ENCODE measurements at places on chromosomes 13 and 19. TPM values are rescaled to one million over a fixed set of nuclear protein-coding genes. Genes with fewer than 3 reads are reported as not detected.

GRCh38 chr13:51925865-51926527 is 64.2 kb downstream of the CCDC70 start:
- DNase-seq, result no peak

- DNase-seq, result no peak
Observed at GRCh38 chr19:54616821-54617560, 13.3 kb upstream of the LILRB1 start.

DNA sequence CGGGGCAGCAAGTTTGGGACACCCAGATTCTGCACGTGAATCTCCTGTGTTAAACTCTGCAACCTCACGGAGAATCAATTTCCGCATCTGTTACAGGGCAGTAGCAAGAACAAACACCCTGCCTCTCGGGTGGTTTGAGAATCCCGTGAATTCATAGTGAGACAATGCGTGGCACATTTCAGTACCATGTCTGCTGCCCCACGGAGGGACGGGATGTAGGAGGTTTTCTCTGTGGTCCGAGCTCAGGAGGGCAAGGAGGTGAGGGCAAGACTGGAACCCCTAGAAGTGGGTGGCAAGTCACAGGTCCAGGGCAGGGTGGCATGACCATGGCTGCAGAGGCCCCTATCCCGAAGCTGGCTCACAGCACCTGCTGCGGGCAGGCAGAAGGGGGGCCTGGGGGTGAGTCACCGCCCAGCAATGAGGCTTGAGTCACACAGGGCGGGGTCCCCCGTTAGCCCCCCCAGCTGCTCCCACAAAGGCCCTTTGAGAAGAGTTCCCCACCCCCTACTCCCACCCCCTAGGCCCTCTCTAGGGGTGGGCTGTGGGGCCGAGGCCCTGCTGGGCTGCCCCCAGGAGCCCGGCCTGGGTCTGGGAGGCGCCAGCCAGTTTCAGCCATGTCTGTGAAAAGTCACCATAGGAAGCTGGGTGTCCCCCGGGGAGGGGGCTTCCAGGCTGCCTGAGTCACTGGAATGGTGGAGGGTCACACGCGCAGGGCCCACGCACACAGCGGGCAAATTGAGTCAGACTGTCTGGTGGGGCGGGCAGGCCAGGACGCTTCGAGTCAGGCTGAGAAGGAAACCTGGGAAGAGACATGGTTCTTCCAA is 25.8 kb upstream of the NANOS3 start:
- peak; percentile 87 for DNase-seq

DNA sequence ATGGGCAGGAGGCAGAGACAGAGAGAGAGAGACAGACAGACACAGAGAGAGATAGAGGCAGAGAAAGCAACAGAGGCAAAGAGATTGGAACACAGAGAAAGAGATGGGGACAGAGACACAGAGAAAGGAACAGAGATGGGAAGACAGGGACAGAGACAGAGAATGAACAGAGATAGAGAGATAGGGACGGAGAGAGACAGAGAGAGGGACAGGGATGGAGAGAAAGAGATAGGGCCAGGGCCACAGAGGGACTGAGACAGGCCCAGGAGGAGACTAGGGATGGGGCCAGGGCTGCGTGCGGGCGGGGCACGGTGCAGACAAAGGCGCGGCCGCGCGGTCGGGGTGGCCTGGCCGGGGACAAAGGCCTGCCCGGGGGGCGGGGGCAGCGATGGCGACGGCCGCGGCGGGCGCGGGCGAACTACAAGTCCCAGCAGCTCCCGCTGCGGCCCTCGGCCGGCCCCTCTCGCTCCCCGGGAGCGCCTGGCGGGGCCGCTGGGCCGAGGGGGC is at the start of gene ZNF358:
Gene ZNF358, plus strand, starts transcription at position 459 of the 507 bp plus-strand sequence. CDS start 3,140 bp downstream, outside the sequence.
- DNase-seq, result peak; percentile 70

DNA sequence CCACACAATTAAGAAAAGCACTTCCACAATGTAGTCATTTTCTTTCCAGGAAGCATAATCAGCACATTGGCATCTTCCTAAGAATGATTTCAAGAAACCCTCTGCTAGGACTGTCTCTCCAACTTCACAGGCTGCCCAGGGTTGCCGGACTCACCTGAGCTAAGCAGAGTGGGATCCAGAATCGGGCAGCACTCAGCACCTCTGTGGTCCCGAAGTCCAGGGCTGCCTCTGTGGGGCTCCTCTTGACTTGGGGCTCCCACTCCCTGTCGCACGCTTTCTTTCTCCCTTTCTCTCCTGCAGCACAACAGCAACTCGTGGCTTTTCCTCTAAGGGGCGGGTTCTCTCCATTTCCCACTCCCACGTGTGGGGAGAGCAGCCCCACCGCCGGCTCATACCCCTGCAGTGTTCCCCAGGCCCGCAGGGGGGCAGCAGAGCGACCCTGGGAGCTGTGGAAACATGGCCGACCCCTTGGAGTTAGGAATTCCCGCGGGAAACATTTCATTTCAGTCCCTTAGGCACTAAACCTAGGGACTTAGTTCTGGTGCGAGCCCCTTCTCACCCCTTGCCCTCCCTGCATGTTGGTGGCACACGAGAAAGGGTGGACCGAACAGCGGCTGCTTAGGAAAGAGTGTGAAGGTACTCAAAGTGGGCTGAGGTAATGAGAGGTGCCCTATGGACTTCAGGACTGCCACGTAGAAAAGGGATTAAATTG is at the start of gene TMEM272:
Gene TMEM272, minus strand, starts transcription at position 316 of the 712 bp plus-strand sequence. CDS start 6,647 bp downstream, outside the sequence.
- peak; percentile 54 for DNase-seq

- DNase-seq, result peak; percentile 36
Observed at GRCh38 chr19:18435842-18436670, 1.9 kb downstream of the ISYNA1 start.

DNA sequence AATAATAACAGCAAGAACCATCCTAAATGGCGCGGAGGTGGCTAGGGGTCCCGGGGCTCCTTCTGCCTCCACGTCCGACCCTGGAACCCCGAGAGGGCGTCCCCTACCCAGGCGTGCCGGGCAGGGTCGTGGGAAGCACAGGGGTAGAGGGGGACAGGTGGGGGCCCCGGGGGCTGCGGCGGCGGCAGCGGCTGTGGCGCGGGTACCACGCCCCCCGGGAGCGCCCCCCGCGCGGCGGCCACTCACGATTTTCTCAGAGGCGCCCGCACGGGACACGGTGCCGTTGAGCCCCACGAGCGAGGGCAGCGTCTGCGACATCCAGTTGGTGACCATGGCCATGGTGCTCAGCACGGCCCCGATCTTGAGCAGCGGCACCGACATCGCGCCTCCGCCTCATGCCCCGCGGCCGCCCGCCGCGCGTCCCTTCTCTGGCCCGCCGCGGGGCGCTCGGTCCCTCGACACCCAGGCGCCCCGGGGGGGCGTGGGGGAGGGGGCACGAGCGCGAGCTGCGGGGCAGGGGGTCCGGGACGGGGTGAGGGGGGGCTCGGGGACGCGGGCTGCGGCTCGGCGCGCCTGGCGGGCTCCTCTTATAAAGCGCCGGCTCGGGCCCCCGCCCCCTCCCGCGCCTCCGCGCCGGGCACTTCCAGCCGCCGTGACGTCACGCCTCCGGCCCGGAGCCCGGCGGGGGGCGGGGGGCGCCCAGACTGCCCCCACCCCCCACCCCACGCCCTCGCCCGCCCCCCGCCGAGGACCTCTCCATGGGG is 22.9 kb downstream of the OLFM2 start:
- DNase-seq, result no peak

GRCh38 chr13:80030491-80030890 is 310.4 kb downstream of the SPRY2 start:
- DNase-seq, result no peak

DNA sequence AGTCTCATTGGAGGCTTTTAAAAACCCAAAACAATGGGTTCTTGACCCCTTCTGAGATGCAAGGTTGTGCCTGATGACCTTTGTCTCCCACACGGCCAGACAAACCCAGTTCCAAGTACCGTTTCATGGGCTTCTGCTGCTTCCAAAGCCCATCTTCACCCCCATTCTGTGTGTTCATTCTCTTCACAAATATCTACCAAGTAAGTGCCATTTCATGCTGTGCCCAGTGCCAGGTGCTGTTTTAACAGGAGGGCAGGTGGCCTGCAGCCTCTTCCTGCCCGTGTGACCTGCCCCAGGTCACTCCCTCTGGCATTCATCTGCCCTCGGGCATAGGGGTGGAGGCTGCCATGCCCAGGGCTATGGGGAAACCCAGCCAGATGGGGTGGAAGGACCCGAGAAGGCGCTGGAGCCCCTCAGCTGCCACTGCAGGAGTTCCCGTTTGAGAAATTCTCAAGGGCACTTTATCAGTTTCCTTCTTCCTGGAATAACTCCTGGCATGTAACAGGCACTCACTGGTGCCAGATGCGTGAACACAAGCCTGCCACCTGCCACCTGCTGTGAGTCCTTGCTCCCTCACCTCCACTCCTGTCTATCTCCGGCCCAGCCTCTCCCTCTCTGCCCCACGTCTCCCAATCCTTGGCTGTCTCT is 12.5 kb downstream of the CAPN12 start:
- DNase-seq, result no peak

DNA sequence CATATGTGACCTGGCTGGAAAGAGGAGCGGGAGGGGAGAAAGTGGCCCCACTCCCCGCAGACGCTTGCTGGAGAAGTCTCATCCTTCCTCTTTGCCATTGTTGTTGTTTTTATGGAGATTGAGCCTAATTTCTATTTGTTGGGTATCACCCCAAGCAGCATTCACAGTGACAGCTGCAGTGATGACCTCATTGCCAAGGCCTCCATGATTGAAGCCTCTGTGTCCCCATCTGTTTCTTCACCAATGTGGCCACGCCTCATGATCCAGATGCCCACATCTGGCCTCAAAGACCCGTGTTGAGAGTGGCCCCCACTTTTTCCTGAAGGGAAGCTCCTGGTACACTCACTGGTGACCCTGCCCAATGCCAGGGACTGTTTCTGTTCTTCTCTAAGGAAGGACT is 154.2 kb downstream of the SLC7A1 start:
- no peak for DNase-seq

- peak; percentile 22 for DNase-seq
Observed at GRCh38 chr19:57560049-57560491, 407 bp upstream of the ZNF550 start.

DNA sequence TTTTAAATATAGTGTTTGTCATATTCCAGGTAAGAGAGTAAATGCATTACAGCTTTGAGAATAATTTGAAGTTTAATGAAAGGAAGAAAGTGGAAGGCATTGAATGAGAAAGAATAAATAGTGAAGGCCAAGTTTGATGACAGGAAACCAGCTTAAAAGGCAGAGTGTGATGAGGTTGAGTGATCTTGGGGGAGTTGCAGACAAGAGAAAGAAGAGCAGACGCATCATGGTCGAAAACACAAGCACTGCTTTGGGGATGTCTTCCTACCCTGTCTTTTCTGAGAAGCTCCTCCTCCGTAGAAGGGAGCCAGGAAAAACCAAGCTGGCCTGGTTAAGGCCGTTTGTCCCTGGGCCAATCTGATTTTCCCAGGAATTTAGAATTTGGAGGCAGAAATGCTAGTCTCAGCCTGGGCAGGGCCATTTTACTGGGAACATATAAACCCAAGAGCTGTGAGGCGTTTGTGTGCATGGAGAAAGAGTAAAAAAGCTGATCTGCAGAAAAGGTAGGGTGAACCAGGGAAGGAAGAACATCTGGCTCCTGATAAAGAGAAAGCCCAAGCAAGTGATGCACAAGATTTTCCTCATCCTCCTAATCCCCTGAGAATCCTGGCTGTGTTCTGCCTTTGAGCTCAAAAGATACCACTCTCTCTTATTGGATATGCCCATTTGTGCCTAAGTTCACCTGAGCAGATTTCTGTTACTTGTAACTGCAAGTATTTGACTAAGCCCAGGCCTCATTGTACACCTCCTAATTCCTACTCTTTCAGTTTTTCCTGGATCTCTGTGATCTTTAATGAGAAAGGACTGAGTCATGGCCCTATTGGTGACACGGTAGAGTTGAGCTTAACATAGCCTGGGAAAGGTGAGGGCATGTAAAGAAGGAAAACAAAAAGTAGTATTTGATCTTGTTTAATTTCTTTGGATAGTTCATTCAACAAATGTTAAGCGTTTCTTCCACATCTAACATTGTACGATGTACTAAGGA is 80.0 kb downstream of the WDFY2 start:
- no peak for DNase-seq

- no peak for DNase-seq
Observed at GRCh38 chr19:4693471-4694121, 23.5 kb upstream of the MYDGF start.

DNA sequence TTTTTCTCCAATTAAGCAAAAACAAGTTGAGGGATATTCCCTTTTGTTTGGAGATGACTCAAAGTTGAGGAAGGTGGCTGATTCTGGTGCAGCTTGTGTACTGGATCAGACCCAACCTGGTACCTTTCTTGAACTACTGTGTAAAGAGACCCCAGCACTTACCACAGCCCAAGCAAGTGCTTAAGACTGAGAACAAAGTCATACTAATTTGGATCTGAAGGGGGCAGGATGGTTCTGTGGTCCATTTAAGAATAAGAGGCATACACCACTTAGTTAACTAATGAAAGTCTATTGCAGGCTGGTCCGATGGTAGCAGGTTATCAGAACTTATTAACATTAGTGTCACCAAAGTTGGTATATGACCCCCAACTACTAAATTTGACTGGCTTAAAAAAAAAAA is 6.3 kb downstream of the THSD1 start:
- DNase-seq, result no peak

DNA sequence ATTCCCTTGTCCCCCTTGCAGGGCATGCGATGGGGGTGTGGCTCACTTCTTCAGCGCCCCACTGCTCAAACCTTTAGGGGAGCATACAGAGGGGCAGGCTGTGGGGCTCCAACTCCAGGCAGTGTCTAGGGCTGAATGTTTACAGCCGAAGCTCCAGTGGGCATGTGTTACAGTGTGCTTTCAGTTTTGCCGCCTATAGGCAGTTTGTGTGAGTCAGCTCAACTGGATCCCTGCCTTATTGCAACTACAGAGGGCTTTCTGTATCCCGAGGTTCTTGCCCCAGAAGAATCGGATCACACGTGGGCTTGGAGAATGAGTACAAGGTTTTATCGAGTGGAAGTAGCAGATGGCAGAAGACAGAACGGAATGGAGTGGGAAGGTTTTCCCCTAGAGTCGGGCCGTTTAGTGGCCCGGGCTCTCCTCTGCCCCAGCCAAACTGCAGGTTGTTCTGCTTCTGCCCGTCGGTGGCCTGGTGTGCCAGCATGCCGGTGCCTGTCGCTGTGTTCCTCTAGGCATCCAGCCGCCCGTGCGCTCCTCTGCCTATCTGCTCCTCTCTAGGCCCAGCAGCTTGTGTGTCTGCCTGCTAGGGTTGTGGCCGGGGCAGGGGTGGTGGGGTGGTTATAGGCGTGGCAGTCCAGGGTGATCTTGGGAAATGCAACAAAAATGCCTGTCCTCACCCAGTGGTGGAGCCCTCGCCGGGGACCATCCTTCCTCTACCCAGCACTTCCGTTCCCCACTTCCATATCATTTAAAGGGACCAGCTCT is 435.9 kb upstream of the SGCG start:
- DNase-seq, result no peak

- peak; percentile 28 for DNase-seq
Observed at GRCh38 chr13:44396701-44397580, 23.3 kb downstream of the SERP2 start.

Gene IRGC
- not detected for polyA plus RNA-seq

Gene RASAL3
- polyA plus RNA-seq, result 0.63 TPM

Gene WASF3
- 11.5 TPM for polyA plus RNA-seq

Gene PGLYRP2
- not detected for polyA plus RNA-seq

Gene FAM216B
- 0.01 TPM for polyA plus RNA-seq

Gene AMER2
- polyA plus RNA-seq, result not detected

Gene UBE2L5
- polyA plus RNA-seq, result not detected

Gene ZIC5
- not detected for polyA plus RNA-seq

Gene CGB8
- polyA plus RNA-seq, result not detected

Gene FFAR1
- 0.32 TPM for polyA plus RNA-seq
